ENCODE measurements at places on chromosomes 1 and 21.
A peak's percentile ranks its signal among the peaks of the same experiment; 100 is the strongest.

DNA sequence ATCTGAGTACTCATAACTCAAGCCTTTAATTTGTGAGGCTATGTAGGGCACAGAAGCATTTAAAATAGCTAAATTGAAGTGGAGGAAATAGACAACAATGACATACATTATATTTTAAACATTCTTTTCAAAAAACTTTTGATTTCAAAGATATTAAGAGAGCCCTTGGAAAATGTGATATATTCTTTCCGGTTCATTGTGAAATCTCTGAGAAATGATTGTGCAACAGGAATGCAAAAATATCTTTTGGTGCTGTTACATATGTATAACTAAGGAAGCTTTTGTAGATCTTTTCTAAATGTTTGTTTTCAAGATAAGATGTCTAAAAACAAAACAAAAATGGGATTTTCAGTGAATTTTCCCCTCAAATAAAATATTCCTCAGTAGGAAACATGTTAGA lies 185.2 kb downstream of the LEPR start:
- DNase-seq, result no peak

- no peak for DNase-seq
Measured at GRCh38 chr1:42774928-42775526, 8.0 kb downstream of the C1orf50 start.

DNA sequence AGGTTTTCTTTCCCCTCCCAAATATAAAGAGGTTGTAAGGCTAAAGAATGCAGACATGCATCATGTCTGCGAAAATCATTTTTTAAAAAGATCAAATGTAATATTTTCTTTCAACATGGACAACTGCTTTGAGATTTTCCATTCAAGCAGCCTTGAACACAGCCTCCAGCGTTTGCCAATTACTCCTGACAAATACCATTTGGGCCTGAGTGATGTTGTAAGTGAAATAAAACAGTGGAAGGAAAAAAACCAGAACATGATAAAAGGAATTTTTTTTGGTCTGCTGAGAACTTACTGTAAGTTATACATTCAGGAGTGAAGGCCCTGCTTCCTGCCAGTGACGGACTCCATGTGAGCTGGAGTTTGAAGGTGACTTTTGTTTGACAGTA lies 37.2 kb downstream of the SETD4 start:
- no peak for DNase-seq

- no peak for DNase-seq
Measured at GRCh38 chr1:48776393-48777218, at the start of gene BEND5. Gene BEND5, minus strand, starts transcription at chr1:48776891. Its CDS starts 60 bp downstream, at chr1:48776831.

DNA sequence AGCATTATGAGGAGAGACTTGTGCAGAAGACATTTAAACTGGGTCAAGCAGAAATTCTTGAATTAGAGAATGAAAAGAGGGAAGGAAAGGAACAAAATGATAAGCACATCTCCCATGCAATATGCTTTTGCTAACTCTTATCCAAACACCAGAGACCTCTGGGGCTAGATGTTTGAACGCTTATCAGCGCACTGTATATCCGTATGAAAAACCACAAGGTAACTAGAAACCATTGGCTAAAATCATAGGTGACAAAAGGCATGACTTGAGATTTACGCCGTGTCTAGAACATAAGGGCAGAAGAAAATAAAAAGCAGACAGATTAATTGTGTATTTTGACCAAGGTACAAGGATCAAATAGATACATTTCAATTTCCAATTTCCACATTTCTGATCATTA lies 38.0 kb upstream of the TIAM1 start:
- DNase-seq, result no peak

- DNase-seq, result no peak
Measured at GRCh38 chr1:216049741-216050430, 373.4 kb downstream of the USH2A start.

DNA sequence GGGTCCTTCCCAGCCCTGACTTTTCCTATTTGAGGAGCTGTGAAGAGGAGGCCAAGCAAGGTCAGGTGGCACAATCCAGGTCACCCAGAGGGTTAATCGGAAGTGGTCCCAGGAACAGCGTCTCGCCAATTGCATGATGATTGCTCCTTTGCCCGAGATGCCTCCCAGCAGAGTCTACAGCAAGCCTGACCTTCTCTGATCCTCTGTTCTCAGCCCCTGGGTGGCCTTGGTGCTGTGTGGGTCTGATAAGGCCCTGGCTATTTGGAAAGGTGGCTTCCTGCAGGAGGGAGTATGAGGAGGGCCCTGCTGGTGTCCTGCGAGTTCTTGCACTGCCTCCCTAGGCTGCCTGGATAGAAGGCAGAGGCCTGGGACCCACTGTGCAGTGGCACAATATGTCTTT lies 116.2 kb downstream of the FOXD2 start:
- no peak for DNase-seq

GRCh38 chr21:36487641-36488307 lies 7.9 kb upstream of the CLDN14 start:
- DNase-seq, result no peak

DNA sequence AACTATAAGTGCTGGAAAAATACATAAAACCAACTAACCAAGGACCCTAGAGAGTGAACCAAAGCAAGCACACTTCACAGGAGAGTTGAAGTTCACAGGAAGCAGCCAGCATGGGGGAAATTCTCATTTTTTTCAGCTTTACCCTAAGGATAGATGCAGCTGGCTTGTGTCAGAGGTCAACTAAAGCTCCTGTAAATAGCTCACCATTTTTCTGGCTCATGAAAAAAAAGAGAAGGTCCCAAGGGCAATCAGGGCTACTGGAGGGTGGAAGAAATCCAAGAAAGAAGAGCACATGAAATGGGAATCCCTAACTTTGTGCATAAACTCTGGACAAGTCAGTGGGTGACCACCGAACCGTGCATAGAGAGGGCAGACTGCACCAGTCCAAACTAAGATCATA lies 58.3 kb downstream of the KCNJ15 start:
- no peak for DNase-seq

- DNase-seq, result no peak
Measured at GRCh38 chr1:92563457-92564216, 76.9 kb upstream of the GFI1 start.

GRCh38 chr1:57013522-57013921 lies 47.7 kb upstream of the C8B start:
- no peak for DNase-seq

- peak; percentile 63 for DNase-seq
Measured at GRCh38 chr1:38834937-38835827, 24.4 kb downstream of the RRAGC start.

DNA sequence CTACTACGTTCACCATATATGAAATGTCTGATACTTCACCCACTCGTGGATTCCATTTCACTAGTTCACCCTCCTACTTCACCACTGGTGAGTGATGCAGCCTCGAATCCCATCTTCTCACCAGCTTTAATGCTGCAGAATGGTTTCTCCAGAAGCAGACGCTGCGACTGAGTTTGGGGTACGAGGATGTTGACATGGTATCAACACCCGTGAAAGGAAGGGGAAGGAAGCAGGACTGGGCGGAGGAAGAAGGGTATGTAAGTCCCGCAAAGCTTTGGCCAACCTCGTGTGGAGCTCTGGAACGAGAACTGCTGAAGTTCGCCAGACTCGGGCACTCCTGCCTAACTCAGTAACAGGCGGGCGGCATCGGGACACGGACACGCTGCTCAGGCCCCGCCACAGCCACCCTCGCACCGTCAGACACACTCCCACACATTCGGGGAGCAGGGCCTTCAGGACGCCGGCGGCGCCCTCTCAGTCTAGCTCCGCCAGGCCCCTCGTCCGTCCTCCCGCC lies 833 bp upstream of the DIP2A start:
- no peak for DNase-seq

DNA sequence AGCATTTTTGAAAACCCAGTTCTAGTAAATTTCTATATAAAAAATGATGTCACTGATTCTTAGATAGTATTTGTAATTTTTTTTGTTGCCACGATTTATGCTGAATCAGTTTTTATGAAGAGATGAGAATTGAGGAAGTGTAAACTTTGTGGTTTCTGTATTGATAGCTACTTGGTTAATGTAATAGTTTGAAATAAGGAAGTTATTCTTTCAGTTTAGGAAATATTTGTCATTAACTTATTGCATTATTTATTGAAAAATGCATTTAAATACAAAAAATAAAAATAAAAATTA lies 97.8 kb downstream of the ZFYVE9 start:
- no peak for DNase-seq

GRCh38 chr1:157163273-157164127 lies 25.3 kb upstream of the ETV3 start:
- no peak for DNase-seq

DNA sequence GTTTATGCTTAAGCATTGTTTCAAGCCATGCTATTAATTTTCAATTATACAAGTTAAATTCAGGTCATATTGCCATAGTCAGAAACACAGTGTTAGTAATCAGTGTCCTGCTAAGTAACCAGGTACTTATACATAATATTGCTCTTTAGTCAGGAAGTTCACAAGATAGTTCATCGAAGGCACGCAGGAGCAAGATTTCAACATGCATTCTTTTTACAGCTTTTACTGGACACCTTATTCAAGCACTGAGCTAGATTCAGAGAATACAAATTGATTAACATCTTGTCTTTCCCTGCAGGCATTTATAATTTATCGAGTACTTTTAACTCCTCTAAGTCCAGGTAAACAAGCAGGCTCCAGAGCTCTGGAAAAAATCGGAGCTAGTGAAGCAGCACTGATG lies 202.3 kb upstream of the BRINP3 start:
- no peak for DNase-seq

DNA sequence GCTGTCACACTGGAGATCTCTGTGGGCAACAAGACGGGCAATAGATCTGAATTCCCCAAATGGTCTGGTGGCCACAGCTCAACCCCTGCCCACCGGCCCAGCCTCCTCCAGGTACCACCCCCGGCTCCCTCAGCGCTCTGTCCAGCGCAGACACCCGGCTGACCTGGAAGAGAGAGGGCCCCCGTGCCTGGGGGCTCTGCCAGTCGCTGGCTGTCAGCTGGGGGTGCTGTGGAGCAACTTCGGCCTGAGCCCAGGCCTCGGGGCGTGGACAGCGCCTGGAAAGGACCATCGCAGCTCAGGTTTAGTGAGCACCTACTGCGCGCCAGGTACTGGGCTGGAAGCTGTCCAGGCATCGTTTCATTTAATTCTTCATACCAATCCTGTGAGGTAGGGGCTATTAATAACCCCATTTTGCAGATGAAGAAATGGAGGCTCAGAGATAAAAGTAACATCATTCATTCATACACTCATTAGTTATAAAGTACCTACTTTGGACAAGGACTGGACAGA lies 51.0 kb downstream of the AHDC1 start:
- DNase-seq, result no peak

GRCh38 chr1:68976916-68977610 lies 480.2 kb upstream of the DEPDC1 start:
- DNase-seq, result no peak

DNA sequence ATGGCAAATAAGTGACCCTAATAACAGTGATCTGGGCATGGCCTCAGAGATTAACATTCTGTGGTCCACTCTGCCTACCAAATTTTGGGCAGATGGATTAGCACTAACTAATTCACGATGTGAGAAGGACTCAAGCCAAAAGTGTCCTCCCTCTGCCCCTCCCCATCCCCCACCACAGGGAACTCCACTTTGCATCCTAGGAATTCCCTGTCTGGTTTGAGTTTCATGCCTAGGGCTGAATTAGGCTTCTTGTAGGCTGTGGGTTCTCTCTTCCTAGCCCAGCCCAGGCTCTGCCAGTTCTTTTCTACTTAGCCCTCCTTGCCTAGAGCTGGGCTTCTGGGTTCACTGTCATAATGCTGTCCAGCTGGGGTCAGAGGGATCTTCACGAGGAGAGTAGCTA lies 64.1 kb downstream of the ATP2B4 start:
- no peak for DNase-seq

DNA sequence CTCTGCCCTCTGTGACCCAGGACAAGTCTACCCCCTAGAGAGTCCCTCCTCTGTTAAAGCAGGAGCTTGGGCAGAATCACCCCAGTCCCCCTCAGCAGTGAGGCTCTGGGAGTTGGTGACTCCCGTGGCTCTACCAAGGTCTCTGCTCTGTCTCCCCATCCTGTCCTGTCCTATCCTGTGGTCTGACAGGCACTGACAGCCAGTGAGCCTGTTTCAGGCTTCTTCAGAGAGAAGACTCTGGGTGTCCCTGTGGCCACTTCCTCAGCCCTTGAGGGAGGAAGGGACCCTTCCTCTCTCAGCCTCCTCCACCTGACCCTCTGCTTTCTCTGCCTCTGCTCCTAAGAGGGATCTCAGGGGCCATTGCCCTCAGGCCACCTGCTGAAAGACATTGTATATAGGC lies 148.7 kb downstream of the FCRL5 start:
- DNase-seq, result no peak

- DNase-seq, result peak; percentile 79
Measured at GRCh38 chr1:152182944-152183361, 23.9 kb upstream of the RPTN start.

- no peak for DNase-seq
Measured at GRCh38 chr1:247638011-247638410, 32.6 kb downstream of the OR2G3 start.

DNA sequence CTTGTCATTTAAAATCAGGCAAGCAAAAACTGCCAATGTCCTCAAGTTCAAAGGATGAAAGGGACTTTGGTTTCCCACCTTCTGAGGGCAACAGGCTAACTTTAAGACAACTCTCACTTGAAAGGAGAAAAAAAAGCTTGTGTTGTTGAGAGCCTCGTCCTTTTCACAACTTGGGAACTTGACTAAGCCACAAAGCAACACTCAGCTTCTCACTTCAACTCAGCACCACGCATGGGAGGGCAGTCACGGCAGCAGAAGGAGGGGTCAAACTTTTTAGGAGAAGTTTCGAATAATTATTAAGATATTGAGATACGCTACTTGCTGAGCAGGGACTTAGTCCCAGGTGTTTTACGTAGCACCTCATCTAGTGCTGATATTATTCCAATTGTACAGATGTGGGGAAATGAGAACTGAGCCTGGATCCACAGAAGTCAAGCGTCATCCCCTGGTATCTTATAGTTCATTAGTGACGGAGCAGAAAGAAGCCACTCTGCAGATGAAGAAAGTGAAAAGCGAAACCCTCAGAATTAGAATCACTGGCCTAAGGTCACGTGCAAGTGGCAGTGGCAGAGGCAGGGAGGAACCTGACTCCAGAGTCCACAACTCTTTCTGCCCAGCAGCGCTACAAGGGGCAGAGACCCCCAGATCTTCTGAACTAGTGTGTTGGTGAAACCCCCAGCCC lies 83.6 kb downstream of the JAK1 start:
- DNase-seq, result no peak

GRCh38 chr1:49225464-49225863 lies 448.8 kb upstream of the BEND5 start:
- no peak for DNase-seq

GRCh38 chr1:116878804-116879477 lies 30.8 kb upstream of the PTGFRN start:
- DNase-seq, result no peak

DNA sequence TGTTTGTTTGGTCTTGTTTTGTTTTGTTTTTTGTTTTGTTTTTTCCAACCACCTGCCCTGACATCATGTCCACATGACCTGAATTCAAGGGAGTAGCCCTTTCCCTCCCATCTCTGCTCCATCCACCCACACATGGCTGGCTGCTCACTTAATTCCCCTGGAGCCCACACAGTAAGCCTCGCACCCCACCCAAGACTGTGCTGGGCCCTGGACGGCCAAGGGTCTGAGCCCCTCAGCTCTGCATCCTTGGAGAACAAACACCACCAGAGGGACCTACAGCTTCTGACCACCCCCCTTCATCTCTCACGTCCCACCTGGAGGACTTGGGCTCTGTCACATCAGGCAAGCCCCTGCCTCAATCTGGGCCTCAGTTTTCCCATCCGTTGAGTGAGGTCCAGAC lies 39.1 kb downstream of the MATN1 start:
- no peak for DNase-seq

Measured in AG09309 (cell line).